Endothelial cell (in vitro differentiated cells): ENCODE measurements at places on chromosomes 16 and 17. TPM values are rescaled to one million over a fixed set of nuclear protein-coding genes. Genes with fewer than 3 reads are reported as not detected.

Gene PRAC1
- not detected for total RNA-seq

Gene PRSS21
- total RNA-seq: not detected

Gene G6PC3
- total RNA-seq: 113 TPM

Gene IL21R
- not detected for total RNA-seq

Gene SOX9
- 5.1 TPM for total RNA-seq

Gene MPRIP
- total RNA-seq: 392 TPM

Gene PIGL
- total RNA-seq: 23.1 TPM

- no peaks in the 10 kb centered on the region for H3K36me3 ChIP-seq
- H3K27ac ChIP-seq: no peak overlapping the region
- peak; percentile 30 for DNase-seq
- H3K4me1 ChIP-seq: no peaks in the 10 kb centered on the region
- no peaks in the 10 kb centered on the region for H3K27me3 ChIP-seq
Measured at GRCh38 chr16:14050291-14051027, 20.7 kb upstream of the MRTFB start.

DNA sequence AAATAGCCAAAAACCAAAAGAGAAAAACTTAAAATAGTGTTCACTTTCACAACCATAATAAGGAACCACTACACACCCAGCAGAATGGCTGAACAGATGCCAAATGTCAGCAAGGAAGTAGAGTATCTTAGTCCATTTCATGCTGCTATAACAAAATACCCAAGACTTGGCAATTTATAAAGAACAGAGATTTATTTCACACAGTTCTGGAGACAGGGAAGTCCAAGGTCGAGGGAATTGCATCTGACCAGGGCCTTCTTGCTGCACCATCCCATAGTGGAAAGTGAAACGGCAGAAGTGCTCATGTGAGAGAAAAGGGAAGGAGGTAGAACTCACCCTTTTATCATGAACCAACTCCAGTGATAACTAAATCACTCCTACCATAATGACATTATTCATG, 33.8 kb upstream of the CCL22 start:
- H3K27ac ChIP-seq: no peak overlapping the region
- H3K27me3 ChIP-seq: peaks cover 2% of the 10 kb centered on the region
- no peaks in the 10 kb centered on the region for H3K4me1 ChIP-seq
- no peaks in the 10 kb centered on the region for H3K36me3 ChIP-seq
- no peak for DNase-seq

DNA sequence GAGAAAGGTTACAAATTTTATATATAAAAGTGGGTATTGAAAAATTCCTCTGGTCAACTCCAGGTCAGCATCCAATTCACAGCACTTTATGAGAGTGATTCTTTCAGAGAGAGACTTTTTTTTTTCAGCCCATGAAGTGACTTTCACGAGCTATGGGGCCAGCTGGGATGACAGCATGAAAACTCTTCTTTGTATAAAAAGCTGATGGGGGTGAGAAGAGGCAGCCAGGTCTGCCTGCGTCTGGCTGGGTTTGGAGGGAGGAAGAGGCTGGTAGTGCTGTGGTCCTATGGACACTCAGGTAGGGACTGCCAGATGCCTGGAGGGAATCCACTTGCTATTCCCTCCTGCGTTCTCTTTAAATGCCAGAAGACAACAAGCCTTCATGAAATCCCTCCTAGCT, 250.6 kb downstream of the UTP18 start:
- H3K36me3 ChIP-seq: no peaks in the 10 kb centered on the region
- DNase-seq: no peak
- H3K27me3 ChIP-seq: no peaks in the 10 kb centered on the region
- no peak overlapping the region for H3K27ac ChIP-seq

GRCh38 chr17:14098246-14098645, 28.9 kb downstream of the COX10 start:
- peaks cover 2% of the 10 kb centered on the region for H3K4me1 ChIP-seq
- no peak overlapping the region for H3K4me3 ChIP-seq
- no peaks in the 10 kb centered on the region for H3K27me3 ChIP-seq
- H3K36me3 ChIP-seq: no peaks in the 10 kb centered on the region

GRCh38 chr17:70256751-70257150, 87.4 kb downstream of the KCNJ2 start:
- peaks cover 1% of the 10 kb centered on the region for H3K27me3 ChIP-seq
- H3K4me3 ChIP-seq: no peak overlapping the region
- H3K4me1 ChIP-seq: peaks cover 11% of the 10 kb centered on the region
- no peaks in the 10 kb centered on the region for H3K36me3 ChIP-seq
- H3K27ac ChIP-seq: no peak overlapping the region

DNA sequence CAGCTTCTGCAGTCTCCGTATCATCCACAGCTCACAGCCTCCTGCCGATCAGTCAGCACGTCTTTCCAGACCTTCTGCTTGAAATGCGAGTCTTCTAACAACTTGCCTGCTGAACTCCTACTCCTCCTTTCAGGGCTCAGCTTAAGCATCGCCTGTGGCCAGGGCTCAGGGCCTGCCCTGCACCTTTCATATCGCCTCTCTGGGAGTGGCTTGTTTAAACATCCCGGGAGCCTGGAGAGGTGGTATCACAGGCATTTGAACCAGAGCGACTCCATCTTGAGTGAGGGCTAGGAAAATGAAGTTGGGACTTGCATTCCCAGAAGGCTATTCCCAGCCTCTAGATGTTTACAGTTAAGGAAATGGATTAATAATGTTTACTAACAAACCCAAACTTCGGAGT, 13.9 kb upstream of the CYB561 start:
- no peak for DNase-seq
- peaks cover 5% of the 10 kb centered on the region for H3K4me1 ChIP-seq
- peak overlapping the region; percentile 49 for H3K27ac ChIP-seq
- H3K27me3 ChIP-seq: no peaks in the 10 kb centered on the region
- H3K4me3 ChIP-seq: no peak overlapping the region
- H3K36me3 ChIP-seq: peaks cover 4% of the 10 kb centered on the region

GRCh38 chr16:79599256-79599836, 1.2 kb downstream of the MAF start:
- peaks cover 6% of the 10 kb centered on the region for H3K27me3 ChIP-seq
- DNase-seq: peak; percentile 39
- peaks cover 6% of the 10 kb centered on the region for H3K36me3 ChIP-seq
- H3K27ac ChIP-seq: no peak overlapping the region
- peaks cover 20% of the 10 kb centered on the region for H3K4me1 ChIP-seq

DNA sequence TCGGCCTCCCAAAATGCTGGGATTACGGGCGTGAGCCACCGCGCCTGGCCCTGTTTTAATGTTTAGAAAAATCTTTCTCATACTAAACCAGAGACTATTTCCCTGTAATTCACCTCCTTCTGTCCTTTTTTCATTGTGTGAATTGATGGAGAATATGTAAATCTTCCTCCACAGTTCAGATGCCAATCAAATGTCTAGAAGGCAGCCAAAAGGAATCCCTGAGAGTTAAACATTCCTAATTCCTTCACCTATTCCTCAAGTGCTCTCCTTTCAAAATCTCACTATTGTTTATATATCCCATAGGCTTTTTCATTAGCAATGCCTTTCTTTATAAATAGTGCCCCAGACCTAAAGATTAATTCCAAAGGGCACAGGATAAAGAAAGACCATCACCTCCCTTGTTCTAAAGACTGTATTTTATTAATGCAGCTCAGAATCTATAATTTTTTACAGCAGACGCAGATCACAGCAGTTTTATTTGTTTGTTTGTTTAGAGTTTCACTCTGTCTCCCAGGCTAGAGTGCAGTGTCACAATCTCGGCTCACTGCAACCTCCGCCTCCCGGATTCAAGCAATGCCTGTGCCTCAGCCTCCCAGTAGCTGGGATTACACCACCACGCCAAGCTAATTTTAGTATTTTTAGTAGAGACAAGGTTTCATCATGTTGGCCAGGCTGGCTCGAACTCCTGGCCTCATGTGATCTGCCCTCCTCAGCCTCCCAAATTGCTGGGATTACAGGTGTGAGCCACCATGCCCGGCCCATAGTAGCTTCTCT, 30.5 kb downstream of the COPZ2 start:
- DNase-seq: no peak
- H3K27me3 ChIP-seq: peaks cover 3% of the 10 kb centered on the region
- no peak overlapping the region for H3K27ac ChIP-seq
- peaks cover 32% of the 10 kb centered on the region for H3K4me1 ChIP-seq

DNA sequence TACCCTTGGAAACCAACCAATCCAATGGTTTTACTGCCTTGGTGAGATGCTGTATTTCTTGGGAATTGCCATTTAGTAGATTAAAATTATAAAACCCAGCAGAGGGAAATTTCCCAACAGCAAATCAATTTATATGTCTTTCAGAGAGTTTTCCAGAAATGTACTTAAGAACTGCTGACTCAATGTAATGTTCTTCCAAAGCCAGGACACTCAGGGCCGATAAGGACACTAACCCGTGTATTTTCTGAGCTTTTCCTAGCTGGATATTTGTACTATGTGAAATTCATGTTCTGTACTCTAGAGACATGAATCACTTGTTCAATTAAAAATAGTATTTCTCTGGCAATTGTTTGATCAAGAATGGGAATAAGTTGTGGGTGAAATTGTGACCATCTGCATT, 121.4 kb downstream of the KCNJ2 start:
- peaks cover 4% of the 10 kb centered on the region for H3K4me1 ChIP-seq
- no peak overlapping the region for H3K4me3 ChIP-seq
- H3K27me3 ChIP-seq: no peaks in the 10 kb centered on the region
- H3K27ac ChIP-seq: no peak overlapping the region
